Sciatic nerve (tissue), 2 donors: ENCODE measurements at places on chromosomes 2 and 18.

DNA sequence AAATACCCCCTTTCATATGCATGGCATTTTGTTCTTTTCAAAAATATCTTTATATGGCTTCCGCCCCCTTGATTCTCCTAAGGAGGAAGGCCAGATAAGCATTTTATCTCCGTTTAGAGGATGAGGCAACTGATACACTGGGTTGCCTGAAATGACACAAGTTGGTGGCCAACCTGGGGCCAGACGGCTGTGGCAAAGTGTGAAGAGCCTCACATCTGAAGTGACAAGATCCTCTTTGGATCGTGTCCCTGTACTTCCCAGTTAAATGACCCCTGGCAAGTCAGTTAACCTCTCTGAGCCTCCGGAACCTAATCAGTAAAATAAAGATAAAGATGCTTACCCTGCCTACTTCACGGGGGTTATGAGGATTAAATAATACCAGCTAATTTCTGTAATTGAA, 4.6 kb downstream of the SETBP1 start:
- no peak for DNase-seq

- no peak for DNase-seq
Measured at GRCh38 chr18:53757328-53757727, 467.1 kb downstream of the MBD2 start.

- no peak for DNase-seq
Measured at GRCh38 chr2:216607277-216607560, 26.0 kb upstream of the IGFBP2 start.

GRCh38 chr2:213166109-213166508, 14.7 kb upstream of the IKZF2 start:
- no peak for DNase-seq

- no peak for DNase-seq
Measured at GRCh38 chr2:159013103-159013502, 44.7 kb downstream of the TANC1 start.

DNA sequence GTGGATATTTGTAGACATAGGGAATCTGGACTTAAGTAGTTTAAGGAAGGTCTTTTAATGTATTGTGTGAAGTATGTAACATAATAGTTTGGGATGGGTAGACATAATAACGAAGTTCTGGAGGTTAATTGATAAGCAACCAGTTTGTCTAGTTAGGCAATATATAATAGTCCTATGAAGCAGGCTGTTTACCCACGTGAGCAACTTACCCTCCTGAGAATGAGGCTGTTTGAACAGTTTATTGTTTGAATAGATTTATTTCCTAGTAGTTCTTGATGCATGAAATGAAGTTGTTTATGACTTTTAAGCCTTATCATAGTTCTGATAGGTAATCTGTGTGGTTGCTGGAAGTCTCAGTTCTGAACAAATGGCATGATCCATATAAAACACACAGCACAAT, 361.5 kb downstream of the GALNT13 start:
- no peak for DNase-seq

- peak; percentile 45 for DNase-seq
Measured at GRCh38 chr2:233441161-233442027, 87.1 kb downstream of the DGKD start.

DNA sequence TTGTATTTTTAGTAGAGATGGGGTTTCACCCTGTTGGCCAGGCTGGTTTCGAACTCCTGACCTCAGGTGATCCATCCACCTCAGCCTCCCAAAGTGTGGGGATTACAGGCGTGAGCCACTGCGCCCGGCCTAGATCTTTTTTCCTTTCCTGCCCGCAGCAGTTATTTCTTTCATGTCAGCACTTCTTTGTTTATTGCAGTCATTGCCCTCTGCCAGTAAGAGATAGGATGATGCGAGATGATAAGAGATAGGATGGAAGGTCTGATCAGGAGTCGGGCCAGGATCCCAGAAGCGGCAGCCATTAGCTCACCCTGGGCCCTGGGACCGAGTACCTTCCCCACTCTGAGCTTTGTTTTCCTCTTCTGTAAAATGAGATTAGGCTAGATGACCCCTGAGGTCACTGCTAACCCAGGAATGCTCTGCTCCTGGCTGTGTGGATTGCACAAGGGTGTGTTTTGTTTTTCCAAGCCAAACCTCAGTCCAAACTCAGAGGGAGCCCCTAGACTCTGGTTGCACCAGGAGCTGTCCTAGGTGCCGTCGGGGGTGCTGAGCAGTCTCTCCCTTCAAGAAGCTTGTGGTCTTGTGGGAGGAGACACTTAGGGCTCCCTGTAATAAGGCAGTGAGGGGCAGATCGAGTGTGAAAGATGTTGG, 63.3 kb downstream of the LPIN1 start:
- no peak for DNase-seq

DNA sequence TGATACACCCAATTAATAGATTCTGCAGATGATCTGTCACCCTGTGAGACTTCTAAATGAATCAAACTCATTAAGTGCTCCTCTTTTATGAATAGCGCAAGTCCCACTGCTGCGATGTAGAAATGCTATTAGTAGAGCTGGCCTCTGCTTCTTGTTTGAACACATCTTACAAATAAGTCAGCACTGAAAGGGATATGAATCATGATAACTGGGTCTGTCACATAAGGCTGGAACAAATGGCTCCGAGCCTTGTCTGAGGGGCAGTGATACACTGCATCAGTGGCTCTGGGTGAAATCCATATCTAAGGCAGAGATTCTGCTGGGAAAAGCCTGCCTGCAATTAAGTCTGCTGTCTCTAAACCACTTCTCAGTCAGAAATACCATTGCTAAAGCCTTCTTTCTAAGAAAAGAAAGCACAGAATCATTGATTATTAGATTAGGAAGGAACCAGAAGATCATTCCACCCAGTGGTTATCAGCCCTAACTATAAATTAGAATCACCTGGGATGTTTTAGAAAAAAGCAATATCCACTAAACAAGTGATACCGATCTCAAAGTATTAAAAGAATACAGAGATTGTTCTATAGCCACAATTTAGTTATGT, 75.2 kb downstream of the SLC5A7 start:
- no peak for DNase-seq

DNA sequence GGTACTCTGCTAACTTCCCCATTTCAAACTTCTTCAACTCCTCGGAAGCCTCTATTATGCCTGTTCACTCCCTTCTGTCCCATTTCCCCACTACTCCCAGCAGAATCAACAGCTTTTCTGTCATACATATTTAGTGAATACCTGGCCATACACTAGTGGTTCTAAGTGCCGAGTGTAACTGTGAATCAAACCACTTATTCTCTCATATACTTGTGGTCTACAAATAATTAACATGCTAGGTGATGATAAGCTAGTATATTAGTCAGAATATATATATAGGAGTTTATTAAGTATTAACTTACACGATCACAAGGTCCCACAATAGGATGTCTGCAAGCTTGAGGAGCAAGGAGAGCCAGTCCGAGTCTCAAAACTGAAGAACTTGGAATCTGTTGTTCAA, 150.7 kb downstream of the CCDC102B start:
- no peak for DNase-seq

DNA sequence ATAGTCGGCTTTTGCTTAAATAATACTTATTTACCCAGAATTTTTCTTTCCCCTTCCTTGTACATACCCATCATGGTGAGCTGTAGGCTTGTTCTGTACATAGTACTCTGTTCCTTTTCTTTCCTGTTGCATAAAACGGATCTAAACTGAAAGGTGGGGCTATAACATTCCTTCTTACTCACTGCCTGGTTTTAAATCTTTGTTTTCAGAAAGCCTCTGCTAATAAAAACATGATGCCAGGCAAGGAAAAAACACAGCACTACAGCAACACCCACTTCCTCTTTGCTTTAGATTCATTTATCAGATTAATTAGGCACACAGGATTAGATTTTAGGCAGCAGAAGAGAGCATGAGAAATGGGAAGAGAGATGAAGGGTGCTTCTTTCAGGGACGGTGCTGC, 19.6 kb upstream of the STON1 start:
- no peak for DNase-seq

GRCh38 chr2:201194097-201194496, 11.2 kb downstream of the CASP10 start:
- DNase-seq: no peak

GRCh38 chr2:199279146-199279545, 178.6 kb downstream of the SATB2 start:
- DNase-seq: no peak
